Fibroblast of gingiva (primary cell): ENCODE measurements at places on chromosomes 11 and 22.

DNA sequence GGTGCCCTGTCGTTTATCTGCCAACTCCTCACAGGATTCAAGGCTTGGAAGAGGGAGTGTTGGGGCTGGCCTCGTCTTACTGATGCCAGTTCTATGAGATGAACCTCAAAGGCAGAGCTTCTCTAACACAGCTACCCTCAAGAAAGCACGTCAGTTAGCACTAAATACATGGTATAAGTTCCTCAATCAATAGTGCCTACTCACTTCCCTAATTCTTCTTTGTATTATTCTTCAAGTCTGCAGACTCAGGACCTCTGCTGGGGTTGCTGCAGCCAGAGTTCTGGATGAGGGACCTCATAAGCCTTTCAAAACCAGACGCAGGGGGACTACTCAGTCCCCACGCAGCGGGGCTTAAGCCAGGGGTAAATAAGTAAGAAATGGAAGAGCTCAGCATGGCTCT, 118.3 kb downstream of the VPREB1 start:
- no peak for DNase-seq

DNA sequence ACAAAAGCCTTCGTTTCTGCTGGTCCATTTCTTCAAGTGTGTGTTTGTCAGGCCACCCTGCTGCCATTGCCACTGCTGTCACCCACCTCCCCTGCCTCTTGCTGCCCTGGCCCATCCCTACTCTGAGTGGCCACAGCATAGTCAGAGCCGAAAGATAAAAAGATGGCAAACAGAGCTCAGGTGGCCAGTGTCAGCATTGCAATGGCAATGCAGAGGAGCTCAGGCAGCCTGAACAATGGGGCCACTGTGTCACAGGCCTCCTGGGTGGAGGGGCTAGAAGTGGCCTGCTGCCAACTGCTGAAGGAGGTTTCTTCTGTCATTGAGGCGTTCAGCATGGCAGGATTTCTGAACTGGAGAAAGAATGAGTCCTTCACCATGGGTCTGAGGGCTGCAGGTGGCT, 137.1 kb downstream of the CSNK2A3 start:
- DNase-seq, result no peak

DNA sequence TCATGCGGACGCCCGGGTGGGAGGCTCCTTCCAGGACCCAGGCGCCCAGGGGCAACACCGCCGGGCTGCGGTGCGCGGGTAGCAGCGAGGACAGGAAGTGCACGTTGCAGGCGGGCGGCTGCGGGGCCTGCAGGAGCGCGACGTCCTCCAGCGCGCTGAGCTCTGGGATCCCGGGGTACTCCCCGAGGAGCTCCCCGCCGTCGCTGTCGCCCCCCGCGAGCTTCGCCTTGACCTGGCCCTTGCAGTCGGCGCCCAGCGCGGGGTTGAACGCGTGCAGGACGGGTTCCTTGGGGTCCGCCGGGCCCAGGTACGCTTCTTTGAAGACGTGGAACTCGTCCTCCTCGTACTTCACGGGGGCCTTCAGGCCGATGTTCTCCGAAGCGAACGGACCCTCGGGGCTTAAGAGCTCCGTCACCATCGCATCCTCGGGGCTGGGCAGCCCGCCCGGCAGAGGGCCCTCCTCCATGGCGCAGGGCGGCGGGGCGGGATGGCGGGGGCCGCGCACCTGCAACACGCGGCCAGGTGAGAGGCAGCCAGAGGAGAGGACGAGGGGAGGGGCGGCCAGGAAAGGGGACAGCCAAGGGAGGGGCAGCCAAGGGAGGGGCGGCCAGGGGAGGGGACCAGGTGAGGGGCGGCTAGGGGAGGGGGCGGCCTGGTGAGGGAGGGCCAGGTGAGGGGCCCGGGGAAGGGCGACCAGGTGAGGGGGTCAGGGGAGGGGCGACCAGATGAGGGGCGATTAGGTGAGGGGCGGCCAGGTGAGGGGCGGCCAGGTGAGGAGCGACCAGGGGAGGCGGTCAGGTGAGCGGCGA, 921 bp downstream of the TESMIN start:
- DNase-seq, result no peak

GRCh38 chr11:128970598-128971190, 28.0 kb upstream of the TP53AIP1 start:
- no peak for DNase-seq

- no peak for DNase-seq
Measured at GRCh38 chr11:47354913-47355282, 2.4 kb upstream of the MYBPC3 start.

GRCh38 chr11:118132385-118133151, 20.1 kb downstream of the SCN4B start:
- no peak for DNase-seq

DNA sequence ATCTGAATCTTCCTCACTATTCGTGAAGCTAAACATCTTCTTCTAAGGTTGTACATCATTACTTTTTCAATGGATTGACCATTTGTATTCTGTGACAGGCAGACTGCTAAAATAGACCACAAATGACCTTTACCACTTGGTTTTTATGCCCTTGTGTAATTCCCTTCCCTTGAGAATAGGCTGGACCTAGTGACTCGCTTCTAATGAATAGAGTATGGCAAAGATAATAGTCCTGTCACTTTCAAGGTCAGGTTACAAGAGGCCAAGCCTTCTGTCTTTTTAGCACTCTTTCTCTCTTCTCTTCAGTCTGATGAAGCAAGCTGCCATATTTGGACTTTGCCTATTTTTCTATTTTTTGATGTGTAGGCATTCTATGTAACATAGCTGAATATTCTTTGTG, 492.9 kb downstream of the SOX6 start:
- DNase-seq, result no peak

GRCh38 chr11:32309530-32310213, 125.7 kb downstream of the WT1 start:
- DNase-seq, result no peak

GRCh38 chr22:24474221-24474620, 20.9 kb upstream of the UPB1 start:
- DNase-seq, result peak; percentile 44

DNA sequence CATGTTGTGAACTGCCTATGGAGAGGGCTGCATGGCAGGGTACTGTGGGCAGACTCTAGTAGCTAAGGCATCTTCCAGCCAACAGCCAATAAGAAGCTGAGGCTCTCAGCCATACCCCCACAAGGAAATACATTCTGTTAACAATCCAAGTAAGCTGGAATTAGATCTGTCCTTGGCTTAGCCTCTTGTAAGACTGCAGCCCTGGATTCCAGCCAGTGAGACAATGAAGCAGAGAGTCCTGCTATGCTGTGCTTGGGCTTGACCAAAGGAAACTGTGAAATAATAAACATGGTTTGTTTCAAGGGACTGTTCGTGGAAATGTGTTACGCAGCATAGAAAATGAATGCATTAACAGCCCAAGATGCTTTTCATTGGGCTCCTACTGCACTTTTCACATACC, 1097.4 kb upstream of the CCDC90B start:
- DNase-seq, result no peak

- DNase-seq, result peak; percentile 14
Measured at GRCh38 chr11:102494216-102494615, 36.3 kb downstream of the MMP7 start.

DNA sequence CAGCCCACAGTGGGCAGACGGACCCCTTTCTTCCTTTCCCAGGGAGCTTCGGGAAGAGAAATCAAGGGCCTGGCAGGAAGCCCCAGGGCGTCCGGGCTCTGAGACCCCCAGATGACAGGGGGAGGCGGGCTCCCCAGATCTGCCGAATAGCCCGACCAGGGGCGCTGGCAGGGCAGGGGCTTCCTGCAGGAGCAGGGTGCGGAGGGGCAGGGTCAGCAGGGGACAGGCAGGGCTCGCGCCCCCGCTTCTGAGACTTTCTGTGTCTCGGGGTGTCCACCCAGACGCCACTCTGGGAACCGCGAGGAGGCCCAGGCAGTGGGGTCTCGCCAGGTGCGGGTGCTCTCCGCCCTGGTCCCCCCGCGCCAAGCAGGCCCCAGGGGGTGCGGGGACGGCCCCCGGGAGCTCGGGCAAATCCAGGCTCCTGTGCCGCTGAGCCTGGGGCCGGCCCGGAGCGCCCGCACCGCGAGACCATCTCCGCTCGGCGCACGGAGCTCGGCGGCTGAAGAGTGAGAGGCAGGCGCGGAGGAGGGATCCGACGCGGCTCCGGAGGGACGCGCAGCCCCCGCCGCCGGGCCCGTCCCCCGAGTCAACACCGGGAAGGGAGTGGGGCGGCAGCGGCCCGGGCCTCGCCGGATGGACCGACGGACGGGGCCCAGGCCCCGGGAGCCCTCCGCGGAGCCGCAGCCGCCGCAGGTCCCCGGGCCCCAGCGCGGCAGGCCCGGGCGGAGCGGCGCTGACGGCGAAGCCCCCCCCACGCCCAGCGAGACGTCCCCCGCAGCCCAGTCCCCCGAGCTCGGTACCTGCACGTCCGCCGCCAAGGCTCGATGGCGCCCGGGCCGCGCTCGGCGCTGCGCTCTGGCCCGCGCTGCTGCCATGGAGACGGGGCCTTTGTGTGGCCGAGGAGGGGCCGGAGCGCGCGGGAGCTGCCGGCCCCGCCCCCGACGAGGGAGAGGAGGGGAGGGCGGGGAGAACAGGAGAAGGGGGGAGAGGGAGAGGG, at the start of gene PLXNB2:
PLXNB2 (minus strand) TSS at position 894 of the 997 bp plus-strand sequence. CDS start 17,062 bp downstream, outside the sequence.
- DNase-seq, result peak; percentile 87

DNA sequence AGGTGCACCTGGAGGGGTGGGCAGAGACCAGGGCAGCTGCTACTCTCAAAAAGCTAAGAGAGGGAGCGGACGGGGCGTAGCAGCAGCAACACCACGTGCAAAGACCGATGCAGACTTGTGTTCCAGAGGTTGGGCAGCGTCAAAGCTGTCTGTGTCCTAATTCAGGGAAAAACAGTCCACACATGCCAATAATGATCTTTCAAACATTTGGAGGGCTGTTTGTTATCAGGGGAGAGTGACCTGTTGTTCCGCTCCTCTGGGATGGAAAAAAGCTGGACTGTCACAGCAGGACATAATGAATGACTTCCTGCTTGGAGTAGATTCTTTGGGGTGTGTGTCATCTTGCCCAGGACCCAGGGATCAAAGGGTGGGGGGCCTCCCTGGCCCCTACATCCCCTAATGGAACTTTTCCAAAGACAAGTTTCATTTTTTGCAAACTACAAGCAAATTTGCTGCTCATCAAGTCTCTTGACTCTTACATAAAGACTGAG, 6.2 kb upstream of the FBLN1 start:
- DNase-seq, result no peak

GRCh38 chr11:1126935-1127663, 30.7 kb upstream of the MUC5AC start:
- DNase-seq, result no peak

DNA sequence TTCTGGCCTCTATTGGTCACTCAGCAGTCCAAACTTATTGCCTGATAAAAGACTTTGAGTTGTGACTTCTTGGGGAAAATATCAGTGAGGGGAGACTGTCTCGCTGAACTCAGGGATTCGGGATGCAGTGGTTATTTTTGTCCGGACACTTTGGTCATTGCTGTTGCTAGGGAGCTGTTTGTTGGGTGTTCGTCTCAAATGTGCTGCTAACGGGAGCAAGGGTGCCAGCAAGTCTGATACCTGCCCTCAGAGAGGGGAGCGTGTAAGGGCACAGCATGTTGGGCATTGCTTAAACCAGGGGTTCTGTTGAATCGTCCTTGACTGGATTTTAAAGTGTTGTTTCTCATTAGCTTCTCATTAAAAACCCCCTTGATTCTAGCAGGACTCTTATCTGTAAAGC, 49.2 kb upstream of the SLC25A18 start:
- DNase-seq, result no peak

DNA sequence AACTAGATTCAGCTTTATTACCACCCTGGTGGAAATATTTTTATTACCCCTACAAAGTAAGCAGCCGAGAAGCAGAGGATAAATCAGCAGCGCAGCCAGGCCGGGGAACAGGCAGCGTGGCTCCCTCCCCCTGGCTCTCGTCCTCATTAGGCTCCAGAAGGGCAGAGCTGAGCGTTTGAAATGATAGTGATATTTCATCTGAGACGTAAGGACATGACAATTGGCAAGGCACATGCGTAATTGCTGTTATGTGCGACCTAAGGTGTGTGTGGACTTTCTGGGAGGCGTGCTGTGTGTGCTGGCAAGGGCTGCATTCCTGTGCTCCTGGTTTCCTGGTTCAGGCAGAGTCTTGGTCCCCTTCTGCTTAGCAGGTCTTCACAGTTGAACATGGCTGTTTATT, 247.8 kb downstream of the TBC1D22A start:
- no peak for DNase-seq

DNA sequence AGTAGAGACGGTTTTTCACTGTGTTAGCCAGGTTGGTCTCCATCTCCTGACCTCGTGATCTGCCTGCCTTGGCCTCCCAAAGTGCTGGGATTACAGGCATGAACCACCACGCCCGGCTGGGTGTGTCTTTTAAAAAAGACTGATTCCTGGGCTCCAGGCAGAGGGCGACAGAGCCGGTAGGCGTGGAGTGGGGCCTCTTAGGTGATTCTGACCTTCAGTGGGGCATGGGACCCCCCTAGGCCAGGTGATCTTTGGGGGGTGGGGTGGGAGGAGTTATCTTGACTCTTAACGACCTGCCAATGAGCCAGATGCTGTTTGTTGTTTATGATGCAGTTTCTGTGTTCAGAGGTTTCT, 12.9 kb upstream of the SORL1-AS1 start:
- DNase-seq, result no peak

GRCh38 chr11:76455331-76455730, 10.5 kb downstream of the EMSY start:
- DNase-seq, result no peak

DNA sequence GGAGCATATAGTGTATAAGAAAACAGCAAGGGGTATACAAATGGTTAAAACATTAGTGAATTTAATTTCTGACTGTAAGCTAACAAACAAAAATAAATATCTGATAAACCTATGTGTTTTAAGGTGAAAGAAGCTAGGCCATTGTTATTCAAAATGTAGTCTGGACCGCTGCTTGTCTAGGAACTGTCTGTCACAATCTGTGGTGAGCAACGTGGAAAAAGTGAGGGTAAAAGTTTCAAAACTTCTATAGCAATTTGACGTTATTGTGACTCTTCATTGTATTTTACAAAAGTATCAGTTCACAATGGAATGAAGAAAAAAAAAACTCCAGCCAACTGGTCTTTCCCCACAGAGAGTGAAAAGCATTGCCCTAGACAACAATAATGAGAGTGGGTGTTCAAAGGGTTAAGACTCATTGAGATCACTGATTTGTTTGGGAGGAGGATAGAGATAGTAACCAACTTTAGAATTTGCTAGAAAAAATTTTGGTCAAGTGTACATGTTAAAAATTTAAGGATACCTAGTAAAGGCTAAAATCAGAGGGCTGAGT, 79.1 kb downstream of the UVRAG start:
- DNase-seq, result no peak

- DNase-seq, result no peak
Measured at GRCh38 chr22:20531154-20531403, 23.7 kb downstream of the MED15 start.

GRCh38 chr22:36770513-36771231, 5.2 kb downstream of the IFT27 start:
- DNase-seq, result no peak

GRCh38 chr22:45620706-45621105, 50.9 kb upstream of the ATXN10 start:
- no peak for DNase-seq
